ENCODE measurements at places on chromosomes 7 and 10. TPM values are rescaled to one million over a fixed set of nuclear protein-coding genes. Genes with fewer than 3 reads are reported as not detected.

DNA sequence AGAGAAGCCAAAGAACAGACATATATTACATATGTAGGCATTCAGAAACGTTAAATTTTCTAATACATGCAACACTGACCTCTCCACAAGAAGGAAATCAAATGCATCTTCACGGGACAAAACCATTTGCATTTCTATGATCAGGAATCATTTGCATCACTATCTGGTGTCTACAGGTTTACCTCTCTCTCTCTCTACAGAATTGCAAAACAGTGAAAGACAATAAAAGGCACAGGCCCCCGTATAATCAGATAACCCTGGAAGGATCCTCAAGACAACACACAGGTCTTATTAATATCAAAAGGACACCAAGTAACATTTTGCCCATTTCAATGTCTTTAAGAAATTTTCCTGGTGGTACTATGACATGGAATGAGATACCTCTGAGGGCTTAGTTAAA lies 306.3 kb downstream of the GPAM start:
- no peak for DNase-seq

- DNase-seq, result peak; percentile 8
Measured at GRCh38 chr7:121475806-121476205, 79.7 kb upstream of the FAM3C start.

GRCh38 chr7:30841801-30842541 lies 69.7 kb upstream of the AQP1 start:
- no peak for DNase-seq

DNA sequence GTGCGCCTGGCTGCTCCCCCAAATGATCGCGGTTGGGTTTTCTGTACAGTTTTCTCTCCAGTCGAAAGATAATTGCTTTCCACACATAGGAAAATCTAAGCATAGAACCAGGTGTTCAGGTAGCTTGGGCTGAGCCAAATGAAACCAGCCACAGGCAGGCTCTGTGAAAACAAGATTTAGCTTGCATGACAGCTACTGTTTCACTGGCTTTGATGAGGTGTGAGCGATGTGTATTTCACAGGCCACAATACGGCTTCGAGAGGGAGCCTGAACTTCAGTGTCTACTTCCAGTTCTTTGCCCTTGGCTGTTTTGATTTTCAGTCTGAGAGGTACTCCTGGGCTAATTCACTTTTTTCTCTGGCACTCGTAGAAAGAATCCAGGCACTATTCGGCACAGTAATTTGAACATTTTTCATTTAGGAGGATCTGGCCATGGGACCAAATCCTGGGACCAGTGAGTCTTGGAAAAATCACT lies 110.5 kb downstream of the JCAD start:
- no peak for DNase-seq

GRCh38 chr7:122597277-122597676 lies 101.6 kb downstream of the RNF133 start:
- no peak for DNase-seq

TMEM72 gene
- total RNA-seq, result not detected

TYW1B gene
- 1.3 TPM for total RNA-seq

UCN3 gene
- total RNA-seq, result not detected
